Tibial artery (tissue), 4 donors: ENCODE measurements at places on chromosomes 11 and 22.

- no peak for DNase-seq
Measured at GRCh38 chr11:91086028-91086427, 863.2 kb upstream of the CHORDC1 start.

DNA sequence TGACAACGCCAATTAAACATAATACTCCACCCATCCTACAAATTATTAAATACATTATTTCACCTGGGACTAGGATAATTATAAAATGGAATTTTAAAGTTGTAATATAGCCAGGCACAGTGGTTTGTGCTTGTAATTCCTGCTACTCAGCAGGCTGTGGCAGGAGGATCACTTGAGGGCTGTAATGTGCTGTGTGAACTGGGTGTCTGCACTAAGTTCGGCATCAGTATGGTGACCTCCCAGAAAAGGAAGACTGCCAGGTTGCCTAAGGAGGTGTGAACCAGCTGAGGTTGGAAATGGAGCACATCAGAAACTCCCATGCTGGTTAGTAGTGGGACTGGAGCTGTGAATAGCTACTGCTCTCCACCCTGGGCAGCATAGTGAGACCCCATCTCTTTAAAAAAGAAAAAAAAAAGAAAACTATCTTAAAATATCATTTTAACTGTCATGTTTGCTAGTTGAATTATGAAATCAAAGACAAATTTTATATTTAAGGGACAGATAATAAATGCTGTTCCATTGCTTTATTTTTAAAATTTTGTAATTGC lies 28.0 kb downstream of the PPP6R2 start:
- no peak for DNase-seq

GRCh38 chr11:2444821-2445745 lies at the start of gene KCNQ1:
Gene KCNQ1 (plus strand): TSS chr11:2445008. CDS start chr11:2445099, 91 bp downstream.
- peak; percentile 61 for DNase-seq

DNA sequence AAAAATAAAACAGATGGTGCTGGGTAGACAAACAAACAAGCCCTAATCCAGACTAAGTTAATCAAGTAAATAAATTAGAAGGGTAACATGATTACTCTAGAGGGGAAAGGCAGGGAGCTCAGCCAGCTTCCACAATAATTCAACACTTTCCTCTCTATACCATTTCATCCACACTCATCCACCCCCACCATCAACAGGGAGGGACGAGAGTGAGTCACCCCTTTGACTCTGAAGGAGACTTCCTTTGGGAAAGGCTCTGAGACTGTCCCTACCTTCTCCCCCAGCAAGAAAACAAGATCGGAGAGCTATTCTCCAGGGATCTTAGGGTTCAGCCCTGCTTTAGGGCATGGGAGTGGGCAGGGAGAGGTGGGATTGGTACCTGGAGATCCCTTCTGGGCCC lies 33.1 kb downstream of the TRIM66 start:
- DNase-seq: no peak

DNA sequence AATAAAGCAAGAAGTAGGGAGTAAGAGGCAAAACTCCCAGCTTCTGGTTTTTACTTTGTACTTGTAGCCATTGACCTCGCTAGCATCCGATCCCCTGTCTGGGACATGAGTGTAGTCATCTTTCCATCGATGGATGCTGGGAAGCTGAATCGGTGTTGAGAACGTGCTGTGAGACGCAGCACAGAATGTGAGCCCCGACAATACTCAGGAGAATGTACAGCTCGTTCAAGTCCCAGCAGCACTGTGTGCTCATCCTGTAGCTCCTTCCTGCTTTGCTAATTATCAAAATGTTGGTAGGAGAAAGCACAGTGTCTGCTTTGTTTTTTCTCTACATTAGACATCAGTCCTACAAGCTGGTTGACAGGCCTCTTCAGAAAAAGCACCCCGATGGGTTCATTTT lies 56.6 kb downstream of the JAM3 start:
- DNase-seq: no peak

DNA sequence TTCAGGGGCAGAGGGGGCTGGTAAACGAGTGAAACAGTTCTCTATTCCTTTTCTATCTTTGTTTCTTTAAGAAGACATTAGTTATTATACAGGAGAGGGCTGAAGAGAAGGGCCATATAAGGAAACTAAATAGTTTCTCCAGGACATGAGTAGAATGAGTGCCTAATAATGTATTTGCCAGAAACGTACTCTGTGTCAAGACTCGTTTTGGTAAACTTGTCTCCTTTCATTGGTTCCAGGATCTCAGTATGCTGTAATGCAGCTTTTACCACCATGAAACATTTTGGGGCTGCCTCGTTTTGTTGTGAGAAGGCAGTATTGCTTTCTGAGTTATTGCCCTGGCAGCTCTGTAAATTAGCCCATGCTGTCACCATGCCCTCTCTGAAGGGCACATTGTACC lies 51.7 kb downstream of the POLD3 start:
- no peak for DNase-seq

DNA sequence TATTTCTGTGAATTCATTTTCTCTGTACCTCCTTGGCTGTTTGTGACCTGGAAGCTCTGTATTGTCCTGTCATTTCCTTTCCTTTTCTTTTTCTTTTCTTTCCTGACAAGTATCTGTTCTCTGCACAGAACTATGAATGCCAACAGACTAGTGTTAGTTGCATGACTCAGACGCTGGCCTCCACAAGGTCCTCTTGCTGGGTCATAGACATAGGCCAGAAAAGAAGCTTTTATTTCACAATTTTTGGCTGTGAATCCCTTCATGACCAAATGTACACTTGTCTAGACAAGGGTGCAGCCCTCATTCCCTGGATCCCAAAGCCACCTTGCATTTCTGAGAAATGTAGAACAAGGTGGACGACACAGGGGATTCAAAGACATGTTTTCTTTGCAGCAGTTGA lies 104.1 kb upstream of the MTNR1B start:
- DNase-seq: no peak

DNA sequence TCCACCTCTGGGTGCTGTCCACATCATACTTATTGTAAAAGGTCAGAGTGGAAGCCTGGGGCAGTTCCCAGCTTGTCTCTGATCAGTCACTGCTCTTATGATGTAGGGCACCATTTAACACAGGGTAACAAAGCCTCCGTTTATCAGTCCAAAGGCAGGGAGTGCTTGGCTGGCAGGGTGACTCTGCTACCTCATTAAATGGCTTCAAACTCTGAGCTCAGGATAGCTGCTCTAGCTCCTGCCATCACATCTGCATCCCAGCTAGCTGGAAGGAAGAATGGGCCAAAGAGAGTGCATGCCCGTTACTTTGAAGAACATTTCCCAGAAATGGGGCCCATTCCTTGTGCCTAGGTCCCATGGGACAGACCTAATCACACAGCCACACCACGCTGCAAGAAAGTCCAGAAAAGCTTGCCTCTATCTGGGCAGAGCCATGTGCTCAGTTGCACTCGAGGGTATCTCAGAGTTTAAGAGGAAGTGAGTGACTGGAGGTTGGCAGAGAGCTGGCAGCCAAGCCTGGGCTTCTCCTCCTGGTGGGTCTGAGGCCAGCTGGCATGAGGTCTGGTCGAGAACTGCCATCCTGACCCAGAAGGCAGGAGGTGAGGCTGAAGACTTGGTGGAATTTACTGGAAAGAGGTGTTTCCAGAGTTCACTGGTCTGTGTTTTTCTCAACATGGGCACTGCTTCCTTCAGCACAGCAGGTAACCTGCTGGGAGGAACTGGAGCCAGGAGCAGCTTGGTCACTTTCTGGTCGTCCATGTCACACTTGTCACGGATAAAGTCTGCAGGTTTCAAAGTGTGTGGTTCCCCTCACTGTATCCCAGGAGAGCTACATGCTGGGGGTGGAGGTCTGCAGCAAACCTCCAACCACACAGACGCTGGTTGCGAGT lies 935.7 kb downstream of the BRD1 start:
- no peak for DNase-seq

DNA sequence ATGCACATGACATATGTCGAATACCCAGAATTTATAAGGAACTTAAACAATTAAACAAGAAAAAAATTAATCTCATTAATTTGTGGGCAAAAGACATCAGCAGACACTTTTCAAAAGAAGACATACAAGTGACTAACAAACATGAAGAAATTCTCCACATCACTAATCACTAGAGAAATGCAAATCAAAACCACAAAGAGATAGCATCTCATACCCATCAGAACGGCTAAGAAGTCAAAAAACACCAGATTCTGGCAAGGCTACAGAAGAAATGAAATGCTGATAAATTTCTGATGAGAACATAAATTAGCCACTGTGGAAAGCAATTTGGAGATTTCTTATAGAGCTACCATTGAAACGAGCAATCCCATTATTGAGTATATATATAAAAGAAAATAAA lies 210.6 kb upstream of the LUZP2 start:
- DNase-seq: no peak

DNA sequence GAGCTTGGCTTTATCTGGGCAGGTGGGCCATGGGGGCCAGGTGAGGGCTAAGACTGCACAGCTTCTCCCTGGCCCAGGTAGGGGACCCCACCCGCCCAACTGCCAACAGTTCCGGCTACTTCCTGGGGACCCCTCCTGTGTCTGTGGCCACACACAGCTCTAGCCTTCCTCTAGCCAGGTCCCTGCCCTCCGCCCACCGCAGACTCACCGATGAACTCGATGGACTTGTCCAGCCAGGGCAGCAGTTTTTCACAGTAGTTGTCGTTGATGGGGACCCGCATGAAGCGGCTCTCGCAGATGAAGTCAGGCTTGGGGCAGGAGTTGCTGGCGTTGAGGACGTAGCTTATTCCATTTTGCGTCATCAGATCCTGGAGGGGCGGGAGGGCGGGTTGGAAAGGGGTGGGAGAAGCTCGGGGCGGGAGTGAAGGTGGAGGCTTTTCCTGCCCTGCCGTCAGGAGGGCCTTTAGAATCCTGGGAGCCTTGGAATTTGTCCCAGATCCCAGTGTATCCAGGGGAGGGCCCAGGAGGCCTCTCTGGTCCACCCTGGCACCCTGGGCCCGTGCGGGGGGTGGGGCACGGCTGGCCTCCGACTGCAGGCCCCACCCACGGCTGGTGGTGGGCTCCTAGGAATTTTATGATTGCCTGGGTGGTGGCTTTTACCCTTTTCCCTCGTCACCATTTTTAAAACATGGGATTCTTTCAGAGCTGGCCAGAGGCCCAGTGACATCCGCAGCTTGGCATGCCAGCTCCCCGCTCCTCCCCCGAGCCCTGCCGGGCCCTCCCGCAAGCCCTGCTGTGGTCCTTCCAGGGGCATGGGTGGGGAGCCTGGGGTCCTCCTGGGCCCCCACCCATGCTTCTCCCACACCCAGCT lies 13.9 kb downstream of the DUSP8 start:
- peak; percentile 67 for DNase-seq

DNA sequence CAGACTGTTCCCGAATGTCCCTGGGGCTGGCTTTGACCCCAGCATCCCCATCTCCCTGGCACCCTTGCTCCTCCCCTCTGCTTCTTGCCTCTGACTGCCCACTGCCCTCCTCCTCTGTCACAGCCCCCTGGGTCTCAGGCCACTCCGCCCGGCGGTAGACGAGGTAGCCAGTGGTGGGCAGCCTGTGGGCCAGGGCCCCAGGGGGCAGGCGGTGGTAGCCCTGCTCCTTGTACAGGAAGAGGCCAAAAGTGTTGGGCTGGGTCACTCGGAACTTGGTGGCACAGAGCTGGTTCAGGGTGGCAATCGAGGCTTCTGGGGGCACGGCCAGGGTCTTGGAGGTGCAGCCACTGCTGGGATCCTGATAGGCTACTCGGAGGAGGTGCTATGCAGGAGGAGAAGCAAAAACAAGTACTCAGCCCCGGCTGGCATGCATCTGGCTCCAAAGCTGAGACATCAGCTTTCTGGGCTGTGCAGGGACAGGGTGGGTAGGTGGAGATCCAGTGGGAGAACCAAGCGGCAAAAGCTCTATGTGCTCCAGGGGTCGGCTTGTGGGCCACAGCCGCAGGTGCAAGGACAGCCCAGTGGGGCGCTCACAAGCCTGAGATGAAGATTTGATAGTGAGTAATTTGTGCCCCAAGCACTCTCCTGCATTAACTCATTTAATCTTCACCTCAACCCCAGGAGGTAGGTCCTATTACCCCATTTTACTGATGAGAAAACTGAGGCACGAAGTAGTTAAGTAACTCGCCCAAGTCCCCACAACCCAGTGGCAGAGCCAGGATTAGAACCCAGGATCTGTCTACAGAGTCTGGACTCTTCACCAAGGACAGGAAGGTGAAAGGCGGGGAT lies 3.6 kb downstream of the RIN1 start:
- no peak for DNase-seq

DNA sequence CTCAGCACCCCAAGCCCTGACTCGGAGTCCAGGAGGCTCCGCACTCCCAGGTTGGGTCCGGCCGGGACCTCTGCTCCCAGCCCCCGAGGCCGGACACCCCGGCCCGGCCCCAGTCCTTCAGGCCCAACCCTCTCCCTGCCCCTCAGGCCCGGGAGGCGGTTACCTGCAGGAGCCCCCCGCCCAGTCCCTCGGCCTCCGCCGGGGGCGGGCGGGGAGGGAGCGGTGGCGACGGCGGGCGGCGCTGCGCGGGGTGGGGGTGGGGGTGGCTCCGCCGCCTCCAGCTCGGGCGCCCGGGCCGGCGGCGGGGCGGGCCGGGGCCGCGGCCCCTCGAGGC lies 310 bp downstream of the TCF20 start:
- DNase-seq: peak; percentile 25

GRCh38 chr11:126645186-126645585 lies 289.7 kb downstream of the ST3GAL4 start:
- DNase-seq: no peak

DNA sequence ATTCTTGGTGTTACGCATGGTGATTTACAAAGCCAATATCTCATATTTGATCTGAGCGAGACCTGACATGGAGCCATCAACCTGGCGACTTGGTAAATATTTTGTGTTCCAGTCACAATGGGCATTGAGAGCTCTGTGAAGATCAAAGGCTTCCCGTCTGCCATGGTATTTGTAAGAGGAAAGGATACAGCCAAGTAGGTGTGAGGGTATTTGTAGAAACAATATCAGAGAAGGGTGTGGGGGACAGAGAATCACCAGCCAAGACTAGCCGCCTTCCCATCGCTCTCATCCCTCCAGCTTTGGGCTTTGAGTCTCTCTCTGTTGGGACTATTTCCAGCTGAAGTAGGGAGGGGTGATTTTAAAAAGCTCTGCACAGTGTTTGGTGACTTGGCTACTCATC lies 173.4 kb upstream of the BDNF start:
- no peak for DNase-seq

GRCh38 chr11:60763692-60764369 lies 7.2 kb downstream of the MS4A15 start:
- peak; percentile 11 for DNase-seq

GRCh38 chr22:25695146-25695545 lies 46.8 kb upstream of the MYO18B start:
- DNase-seq: no peak

GRCh38 chr11:128467610-128468041 lies 119.7 kb downstream of the ETS1 start:
- DNase-seq: peak; percentile 85

- DNase-seq: no peak
Measured at GRCh38 chr11:106904826-106905225, 113.5 kb downstream of the GUCY1A2 start.

- no peak for DNase-seq
Measured at GRCh38 chr22:25748140-25748539, 6.2 kb downstream of the MYO18B start.
